Activated naive CD4-positive, alpha-beta T cell treated with anti-CD3 and anti-CD28 coated beads, Interleukin-2, amount 10 ng/mL, durations not matched to agents 7 days and 5 days (primary cell): ENCODE measurements at places on chromosomes 3 and 15.
A peak's percentile ranks its signal among the peaks of the same experiment; 100 is the strongest.

DNA sequence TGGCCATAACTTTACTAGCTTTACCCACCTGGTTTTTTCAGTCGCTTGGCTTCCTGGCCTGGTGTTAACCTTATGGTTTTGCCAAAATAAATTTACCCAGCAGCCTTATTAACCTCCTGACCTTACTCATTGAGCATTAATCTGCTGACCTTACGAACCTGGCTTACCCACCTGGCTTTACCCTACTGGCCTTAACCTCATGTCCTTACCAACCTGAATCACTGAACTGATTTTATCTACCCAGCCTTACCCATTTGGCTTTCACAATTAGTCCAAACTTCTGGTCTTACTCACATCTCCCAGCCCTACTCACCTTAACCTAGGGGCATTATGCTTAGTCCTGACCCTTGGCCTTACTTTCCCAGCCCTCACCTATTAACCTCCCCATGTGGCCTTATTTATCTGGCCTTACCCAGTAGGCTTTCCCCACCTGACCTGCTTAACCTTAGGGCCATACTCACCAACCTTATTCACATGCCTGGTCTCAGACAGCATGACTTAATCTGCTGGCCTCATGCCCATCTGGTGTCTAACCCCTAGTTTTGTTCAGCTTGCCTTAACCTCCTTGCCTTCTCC, 93.4 kb downstream of the IL12A start:
- no peak for DNase-seq

DNA sequence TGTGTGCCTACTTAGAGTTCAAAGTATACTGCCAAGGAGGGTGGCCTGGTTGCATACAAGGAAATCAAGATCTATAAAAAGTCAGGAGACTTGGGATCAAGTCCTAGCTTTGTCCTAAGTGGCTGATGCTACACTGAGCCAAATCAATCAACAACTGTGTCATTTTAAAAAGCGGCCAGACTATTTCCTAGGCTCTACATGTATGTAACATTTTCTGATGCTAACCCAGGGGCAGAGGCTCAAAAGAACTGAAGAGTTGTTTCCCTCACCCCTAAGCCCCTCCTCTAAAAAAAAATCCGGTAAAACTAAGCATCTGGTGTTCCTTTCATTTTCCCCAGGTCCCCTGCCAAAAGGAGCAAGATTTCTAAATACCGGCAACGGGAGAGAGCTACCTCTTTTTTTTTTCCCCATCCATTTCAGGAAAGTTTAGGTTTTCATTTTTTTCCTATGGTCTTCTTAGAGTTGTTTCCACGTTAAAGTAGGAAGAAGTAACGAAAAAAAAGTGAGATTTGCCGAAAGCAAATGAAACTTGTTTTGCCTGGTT, 18.8 kb upstream of the CHD2 start:
- DNase-seq: no peak

DNA sequence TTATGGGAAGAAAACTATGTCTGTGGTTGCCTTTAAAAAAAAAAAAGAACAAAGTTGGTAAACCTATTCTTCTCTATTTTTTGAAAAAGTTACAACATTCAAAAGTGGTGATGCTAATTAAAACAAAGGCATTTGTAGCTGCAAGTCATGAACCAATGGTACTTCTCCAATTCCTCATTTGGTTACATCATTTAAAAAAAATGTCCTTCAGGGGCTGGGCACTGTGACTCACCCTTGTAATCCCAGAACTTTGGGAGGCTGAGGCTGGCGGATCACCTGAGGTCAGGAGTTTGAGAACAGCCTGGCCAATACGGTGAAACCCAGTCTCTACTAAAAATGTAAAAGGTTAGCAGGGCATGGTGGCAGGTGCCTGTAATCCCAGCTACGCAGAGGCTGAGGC, 574.6 kb downstream of the VGLL3 start:
- DNase-seq: no peak

DNA sequence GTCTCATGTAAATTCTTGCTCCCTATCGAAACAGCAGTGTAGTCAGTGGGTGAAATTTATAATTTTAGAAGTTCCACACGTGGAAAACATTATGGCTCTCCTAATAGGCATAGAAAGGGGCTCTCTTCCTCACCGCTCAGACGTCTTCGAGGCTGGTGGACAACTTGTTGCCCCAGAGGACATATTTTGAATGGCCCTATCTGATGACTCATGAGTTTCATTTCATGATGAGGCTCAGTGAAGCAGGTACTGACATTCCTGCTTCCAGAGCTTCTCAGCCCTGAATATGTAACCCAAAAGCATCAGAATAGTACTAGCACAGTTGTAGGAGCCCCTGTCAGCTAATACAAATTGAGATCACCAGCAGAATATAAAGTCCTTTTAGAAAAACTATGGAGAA, 117.9 kb downstream of the HERC1 start:
- DNase-seq: no peak

GRCh38 chr3:59608356-59608755, 558.5 kb upstream of the CFAP20DC start:
- DNase-seq: no peak

DNA sequence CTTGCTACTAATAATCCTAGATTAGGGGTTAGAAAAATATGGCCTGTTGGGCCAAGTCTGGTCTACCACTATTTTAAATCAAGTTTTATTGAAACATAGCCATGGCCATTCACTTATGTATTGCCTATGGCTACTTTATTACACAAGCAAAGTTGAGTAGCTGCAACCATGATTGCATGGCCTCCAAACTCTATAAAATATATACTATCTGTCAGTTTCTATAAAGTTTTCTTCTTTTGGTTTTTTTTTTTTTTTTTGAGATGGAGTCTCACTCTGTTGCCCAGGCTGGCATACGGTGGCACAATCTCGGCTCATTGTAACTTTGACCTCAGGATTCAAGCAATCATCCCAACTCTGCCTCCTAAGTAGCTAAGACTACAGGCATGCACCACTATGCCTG, 60.4 kb downstream of the INO80 start:
- no peak for DNase-seq

GRCh38 chr3:166211451-166211850, 374.2 kb upstream of the BCHE start:
- no peak for DNase-seq

DNA sequence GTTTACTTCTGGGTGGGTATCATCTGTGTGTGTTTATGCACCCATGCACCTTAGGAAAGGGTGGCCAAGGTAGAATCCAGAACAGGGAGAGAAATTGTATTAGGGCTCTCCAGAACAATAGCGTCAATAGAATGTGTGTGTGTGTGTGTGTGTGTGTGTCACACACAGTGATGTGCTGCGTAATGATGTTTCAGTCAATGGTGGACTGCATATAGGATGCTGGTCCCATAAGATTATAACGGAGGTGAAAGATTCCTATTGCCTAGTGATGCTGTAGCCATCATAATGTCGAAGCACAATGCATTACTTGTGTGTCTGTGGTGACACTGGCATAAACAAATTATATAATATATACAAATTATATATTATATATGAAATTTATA, 69.3 kb upstream of the PRR23C start:
- DNase-seq: no peak

DNA sequence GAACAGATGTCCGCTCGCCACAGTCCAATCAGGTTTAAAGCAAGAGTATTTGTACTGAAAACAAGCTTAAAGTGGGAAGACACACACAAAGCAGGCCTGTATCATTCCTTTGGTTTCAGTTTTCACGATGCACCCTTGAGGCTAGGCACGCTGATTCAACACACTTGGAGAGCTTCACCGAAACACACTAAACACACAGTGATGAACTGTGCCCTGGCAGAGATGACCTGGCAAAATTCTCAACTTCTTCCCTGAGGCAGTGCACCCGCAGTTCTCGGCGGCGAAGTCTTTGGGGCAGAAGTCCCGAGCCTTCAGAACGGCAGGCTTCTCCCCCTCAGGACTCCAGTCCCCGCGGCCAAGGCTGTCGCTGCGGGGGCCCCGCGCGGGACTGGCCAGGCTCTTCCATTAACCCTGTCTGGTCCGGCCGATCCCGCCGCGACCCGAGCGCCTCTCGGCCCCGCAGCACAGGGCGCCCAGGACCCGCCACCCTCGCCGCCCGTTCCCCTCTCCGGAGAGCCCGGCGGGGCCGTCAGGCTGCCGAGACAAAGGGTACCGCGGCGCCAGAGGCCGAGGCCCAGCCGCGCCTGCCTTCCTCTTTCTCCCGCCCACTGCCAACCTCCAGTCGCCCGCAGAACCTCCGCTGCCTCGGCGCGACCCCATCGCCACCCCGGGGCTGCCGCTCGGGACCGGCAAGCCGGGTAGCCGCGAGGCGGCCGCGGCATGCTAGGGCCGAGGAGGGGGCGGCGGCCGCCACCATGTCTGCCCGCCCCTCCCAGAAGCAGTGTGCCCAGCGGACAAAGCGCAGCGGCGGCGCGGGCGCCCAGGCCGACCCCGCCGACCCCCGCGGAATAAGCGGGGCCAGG, 792 bp downstream of the GABPB1 start:
- peak; percentile 68 for DNase-seq

DNA sequence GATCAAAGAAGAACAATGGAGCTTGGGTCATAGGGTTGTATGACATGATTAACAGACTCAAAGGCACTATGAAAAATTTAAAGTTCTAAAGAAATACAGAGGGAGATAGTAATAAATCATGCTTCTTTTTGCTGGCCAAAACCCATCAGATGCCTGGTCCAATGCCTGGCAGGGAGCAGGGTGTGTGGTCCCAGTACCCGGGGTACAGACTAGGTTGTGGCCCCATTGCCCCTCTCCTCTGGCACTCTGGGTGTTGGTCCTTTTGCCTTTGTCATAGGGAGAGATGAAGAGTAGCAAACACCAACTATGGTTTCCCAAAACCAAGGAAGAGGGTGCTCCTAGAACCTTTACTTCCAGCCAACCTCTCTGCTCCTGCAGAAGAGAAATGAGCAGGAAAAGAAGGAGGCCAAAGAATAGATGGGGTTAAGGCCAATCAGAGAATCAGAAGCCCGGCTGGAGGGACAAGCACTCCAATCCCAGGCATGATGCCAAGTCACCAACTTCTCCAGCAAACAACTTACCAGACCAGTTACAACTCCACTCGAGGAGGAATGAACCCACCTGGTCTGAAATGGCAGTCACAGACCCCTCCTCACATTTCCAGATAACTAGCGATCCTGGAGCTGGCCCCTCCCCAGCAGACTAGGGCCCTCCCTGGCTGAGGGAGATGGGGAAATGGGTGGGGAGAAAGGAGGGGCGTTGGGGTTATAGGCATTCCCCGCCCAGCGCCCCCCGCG, 1.8 kb downstream of the IGDCC3 start:
- no peak for DNase-seq

DNA sequence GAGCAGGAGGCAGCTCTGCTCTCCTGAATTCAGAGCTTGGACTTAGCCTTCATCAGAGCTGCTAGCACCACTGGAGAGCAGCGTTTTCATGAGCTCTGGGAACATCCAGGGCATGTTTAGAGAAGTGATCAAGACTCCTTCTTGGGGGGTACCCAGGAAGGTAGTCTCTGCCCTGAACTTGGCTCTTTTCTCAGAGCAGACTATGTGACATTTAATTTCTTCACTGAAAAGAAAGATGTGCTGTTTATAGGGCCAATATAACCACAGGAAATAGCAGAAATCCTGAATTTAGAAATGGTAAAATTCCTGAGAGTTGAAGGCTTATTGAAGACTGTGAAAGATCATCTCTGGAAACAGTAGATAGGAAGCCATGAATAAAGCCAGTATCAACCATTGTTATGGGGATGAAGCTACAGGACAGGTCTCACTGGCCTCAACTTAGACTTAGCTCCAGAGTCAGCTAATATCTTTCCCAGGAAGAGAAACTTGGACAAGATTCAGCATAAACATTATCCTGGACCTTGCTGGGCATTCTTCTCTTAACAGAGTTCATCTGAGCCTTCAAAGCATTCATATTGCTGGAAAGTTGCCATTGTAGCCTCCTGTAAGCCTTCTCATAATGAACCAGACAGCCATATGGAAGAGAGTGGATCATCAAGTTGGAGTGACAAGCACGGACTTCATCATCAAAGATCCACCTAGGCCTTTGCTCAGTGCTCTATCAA, 386.6 kb upstream of the THBS1 start:
- DNase-seq: no peak

- DNase-seq: no peak
Observed at GRCh38 chr3:183775781-183776180, 49.6 kb downstream of the MAP6D1 start.

DNA sequence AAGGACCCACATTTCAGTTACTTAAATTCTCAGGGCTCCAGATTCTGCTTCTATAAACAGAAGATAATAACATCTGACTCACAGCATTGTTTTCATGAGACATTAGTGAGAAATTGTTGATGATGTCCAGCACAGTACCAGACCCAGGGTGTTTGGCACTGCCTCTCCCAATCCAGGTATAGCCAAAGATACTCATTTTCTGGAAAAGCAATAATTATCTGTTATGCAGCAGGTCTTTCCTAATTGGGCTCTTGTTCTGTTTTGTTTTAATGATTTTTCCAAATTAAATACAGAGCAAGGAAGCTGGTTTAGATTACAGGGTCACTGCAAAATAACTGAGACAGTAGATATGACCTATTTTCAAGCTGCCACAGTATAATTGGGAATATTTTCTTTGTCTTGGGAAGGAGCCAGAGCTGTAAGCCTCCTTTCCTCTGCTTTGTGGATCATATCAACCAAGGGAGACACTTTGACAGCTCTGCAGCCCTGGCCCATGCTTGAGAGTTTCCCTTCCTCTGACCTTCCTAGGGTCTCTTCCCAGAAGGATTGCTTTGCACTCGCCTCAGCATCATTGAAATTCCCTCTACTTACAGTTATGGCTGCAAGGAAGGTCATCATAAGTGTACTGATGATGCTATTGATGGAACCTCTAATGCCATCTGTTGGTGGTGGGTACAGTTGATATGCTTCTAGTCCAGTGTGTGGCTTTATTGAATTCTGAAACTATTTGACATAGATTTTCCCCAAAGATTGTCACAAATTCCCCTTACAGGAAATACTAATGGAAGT, 522.4 kb upstream of the ADAMTS9 start:
- DNase-seq: no peak

- DNase-seq: no peak
Observed at GRCh38 chr3:123401836-123402530, 46.9 kb downstream of the ADCY5 start.

DNA sequence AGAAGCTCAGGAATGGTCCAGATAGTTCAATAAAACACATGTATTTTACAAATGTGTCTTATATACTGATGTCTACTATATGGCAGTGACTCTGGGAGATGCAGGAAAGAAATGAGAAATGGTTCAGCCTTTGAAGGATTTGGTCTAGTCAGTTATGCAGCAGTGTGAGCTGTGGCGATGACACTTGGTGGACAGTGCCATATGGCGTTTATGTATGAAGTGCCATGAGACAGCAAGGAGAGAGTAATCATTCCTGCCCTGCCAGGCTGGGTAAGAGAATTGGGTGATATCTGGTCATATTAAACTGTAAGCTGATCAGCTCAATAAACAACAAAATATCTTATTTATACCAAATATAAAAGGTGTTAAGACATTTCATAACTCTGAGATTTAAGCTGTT, 47.6 kb upstream of the ANP32A start:
- no peak for DNase-seq

GRCh38 chr3:96700322-96701315, 113.8 kb upstream of the EPHA6 start:
- DNase-seq: no peak

- DNase-seq: no peak
Observed at GRCh38 chr3:186566772-186567071, 417 bp downstream of the TBCCD1 start.

- DNase-seq: no peak
Observed at GRCh38 chr15:48929661-48930060, 34.1 kb downstream of the SHC4 start.

- no peak for DNase-seq
Observed at GRCh38 chr3:66428733-66429132, 72.1 kb downstream of the LRIG1 start.

- no peak for DNase-seq
Observed at GRCh38 chr15:49860101-49860500, 239.3 kb downstream of the DTWD1 start.
